M059J (cell line): ENCODE measurements at places on chromosomes 1 and 21. TPM values are rescaled to one million over a fixed set of nuclear protein-coding genes. Genes with fewer than 3 reads are reported as not detected.

Gene GSTM1
- not detected in 2 replicates for total RNA-seq

Gene TRIM67
- 0.10 and 0.20 TPM in 2 replicates for total RNA-seq

Gene OR10J1
- total RNA-seq = not detected in 2 replicates

Gene SELP
- not detected in 2 replicates for total RNA-seq

Gene SPATA17
- 0.22 and 0.37 TPM in 2 replicates for total RNA-seq

Gene FAM163A
- 0.05 TPM in 1 of 2 replicates, not detected in the other for total RNA-seq

Gene TMEM82
- total RNA-seq = not detected in 2 replicates

Gene CD1E
- not detected in 2 replicates for total RNA-seq

Gene PTPN7
- total RNA-seq = not detected in 2 replicates

Gene RRP1B
- total RNA-seq = 23.8 and 42.8 TPM in 2 replicates

Gene GPR3
- total RNA-seq = 2.0 and 2.6 TPM in 2 replicates

Gene CACNA1S
- not detected in 2 replicates for total RNA-seq

Gene PTCH2
- 0.17 TPM in 1 of 2 replicates, not detected in the other for total RNA-seq

Gene SLC6A9
- total RNA-seq = 2.1 and 5.1 TPM in 2 replicates

Gene KRTAP21-2
- not detected in 2 replicates for total RNA-seq

DNA sequence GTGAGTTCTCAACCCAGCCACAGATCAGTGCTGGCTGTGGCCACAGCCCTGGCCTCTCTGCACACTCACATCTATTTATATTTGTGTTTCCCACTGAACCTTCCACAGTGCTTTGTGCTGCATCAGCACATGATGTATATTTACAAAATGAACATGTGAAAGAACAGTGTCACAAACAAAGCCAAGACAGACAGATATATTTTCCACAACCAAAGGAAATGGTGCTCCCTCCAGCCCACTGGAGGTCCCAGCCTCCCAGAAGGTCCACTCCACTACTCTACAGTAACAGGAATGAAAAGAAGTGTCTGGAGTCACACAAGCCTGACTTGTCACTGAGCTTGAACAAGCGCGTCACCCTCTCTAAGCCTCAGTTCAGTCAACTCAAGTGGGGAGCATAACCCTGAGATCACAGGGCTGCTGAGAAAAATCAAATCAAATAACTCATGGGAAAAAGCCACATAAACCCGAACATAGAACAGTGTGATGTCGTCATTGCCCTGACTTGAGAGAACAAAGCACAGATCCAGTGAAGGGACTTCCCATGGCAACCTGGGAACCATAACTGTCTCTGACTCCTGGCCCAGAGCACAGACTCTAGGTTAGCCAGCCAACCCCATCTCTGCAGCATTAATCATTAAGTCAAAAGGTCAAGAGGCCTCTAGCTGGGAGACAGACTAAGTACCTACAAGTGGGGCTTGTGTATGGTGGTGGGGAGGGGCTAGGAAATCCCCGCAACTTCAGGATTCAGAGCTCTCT lies 121.2 kb downstream of the TRABD2B start:
- peak; percentile 71 for DNase-seq

DNA sequence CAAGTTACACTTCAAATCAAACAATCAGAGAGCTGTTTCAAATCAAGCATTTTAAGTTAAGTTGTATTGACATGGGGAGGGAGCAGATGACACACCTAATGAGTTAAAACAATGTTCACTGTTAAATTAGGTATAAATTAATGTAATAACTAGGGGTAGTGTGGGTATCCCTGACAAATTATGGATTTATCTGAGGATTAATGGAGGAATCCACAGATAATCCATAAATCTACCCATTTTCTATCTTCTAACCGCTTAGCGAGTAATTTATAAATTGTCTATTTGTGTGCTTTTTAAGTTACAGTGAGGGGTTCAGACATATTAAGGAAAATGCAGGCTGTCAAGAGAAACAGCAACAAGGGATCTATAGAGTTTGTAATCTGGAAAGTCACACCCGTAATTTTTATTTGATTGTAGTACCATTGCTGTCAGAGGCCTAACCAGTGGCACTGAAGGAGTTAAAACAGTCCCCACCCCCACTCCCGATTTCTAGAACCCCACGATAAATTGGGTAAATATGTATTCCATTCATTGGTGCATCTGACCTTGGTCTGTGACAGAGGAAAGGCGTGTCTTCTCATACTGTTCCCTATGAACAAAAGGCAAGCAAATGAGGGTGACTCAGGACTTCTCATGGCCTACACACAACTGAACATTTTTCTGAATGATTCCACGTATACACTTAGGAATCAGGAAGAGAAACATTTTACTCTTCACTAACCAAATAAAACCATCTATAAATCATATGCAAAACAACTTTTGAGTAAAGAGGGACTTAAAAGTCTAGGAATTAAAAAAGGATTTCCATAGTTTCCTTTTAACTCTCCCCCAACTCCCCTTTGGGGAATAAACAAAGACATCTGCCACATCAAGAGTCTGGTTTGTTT lies 7.4 kb downstream of the IRF2BP2 start:
- peak; percentile 98 for DNase-seq

- DNase-seq = no peak
These were observed 277.9 kb downstream of the MATN1 start for GRCh38 chr1:30445449-30445848.

- no peak for DNase-seq
These were observed 20.6 kb upstream of the CENPF start for GRCh38 chr1:214582289-214582891.

DNA sequence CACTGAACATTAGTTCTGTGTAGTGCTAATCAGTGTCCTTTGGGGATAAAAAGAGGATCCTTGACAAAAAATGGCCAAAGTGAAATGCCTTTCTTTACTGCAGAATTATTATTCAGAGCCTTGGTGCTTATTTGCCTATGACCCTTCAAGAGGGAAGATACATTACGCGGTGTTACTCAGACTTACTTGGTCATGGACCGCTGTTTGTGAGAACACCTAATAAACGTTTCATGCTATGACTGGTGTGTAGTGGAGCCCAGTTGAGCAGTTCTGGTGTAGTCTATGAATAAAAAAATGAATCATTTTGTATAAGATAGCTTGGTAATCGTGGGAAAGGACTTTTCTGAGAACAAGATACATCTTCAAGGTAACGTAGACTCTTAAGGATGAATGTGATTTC lies 8.3 kb downstream of the NFYC start:
- no peak for DNase-seq

- no peak for DNase-seq
These were observed 21.0 kb downstream of the RAVER2 start for GRCh38 chr1:64765826-64766225.

GRCh38 chr1:189662190-189662589 lies 815.5 kb downstream of the BRINP3 start:
- peak; percentile 13 for DNase-seq

- DNase-seq = no peak
These were observed 12.3 kb downstream of the C1orf94 start for GRCh38 chr1:34188985-34189384.

DNA sequence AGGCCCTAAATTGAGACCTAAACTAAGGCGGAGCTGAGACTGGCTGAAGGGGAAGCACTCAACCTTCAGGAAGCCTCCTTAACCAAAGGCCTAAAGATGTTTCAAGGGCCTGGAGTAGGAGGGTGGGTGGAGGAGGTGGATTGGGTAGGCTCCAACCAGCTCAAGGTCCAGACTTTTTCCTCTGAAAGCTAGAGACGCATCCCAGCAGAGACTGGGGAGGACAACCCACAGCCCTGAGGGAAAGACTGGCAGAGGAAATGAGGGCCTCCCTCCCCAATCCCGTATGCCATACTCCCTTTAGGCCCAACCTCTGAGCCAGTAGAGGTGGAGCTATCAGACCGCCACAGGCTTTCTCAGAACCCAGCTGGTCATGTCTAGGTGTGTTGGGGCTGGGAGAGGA lies 1.1 kb downstream of the ECM1 start:
- no peak for DNase-seq

- no peak for DNase-seq
These were observed 75.1 kb downstream of the LYST start for GRCh38 chr1:235791532-235792060.

DNA sequence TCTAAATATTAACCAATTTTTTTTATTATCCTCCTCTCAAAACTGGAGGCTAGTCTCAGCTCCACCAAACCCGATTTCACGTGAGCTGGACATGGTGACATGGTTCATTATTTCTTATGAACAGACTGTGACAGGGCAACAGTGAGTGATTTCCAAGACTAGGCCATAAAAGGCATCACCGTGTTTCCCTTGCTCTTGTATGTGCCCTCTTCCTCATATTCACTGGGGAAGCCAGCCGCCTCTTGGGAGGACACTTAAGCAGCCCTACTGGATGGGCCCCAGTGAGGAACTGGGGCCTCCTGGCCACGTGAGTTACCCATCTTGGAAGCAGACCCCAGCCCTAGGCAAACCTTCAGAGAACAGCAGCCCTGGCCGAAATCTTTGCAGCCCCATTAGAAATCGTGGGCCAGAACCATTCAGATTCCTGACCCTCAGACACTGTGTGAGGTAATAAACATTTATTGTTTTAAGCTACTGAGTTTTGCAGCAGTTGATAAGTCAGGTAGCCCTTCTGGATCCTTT lies 105.0 kb downstream of the GALNT2 start:
- no peak for DNase-seq

GRCh38 chr1:204469304-204469703 lies 25.3 kb downstream of the PIK3C2B start:
- no peak for DNase-seq

GRCh38 chr1:70528590-70529333 lies 117.7 kb downstream of the CTH start:
- peak; percentile 45 for DNase-seq

DNA sequence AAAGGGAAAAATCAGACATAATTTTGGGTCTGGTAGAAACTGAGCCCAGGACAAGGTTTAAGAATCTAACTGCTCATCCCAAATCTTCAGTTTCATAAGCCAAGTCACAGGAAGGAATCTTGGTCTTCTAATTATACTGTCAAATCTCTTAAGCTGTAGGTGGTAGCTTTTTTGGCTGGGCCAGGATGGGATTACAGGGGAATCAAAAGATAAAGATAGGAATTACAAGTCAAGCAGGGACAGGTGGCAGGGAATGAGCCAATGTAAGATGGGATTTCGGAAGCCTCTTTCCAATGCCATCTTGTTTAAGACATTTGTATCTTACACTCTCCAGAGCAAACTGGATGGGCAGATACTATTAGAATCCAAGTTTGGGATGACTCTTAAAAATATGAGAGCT lies 383.5 kb downstream of the KCNH1 start:
- no peak for DNase-seq

- peak; percentile 38 for DNase-seq
These were observed 734 bp downstream of the MED18 start for GRCh38 chr1:28329395-28330153.

DNA sequence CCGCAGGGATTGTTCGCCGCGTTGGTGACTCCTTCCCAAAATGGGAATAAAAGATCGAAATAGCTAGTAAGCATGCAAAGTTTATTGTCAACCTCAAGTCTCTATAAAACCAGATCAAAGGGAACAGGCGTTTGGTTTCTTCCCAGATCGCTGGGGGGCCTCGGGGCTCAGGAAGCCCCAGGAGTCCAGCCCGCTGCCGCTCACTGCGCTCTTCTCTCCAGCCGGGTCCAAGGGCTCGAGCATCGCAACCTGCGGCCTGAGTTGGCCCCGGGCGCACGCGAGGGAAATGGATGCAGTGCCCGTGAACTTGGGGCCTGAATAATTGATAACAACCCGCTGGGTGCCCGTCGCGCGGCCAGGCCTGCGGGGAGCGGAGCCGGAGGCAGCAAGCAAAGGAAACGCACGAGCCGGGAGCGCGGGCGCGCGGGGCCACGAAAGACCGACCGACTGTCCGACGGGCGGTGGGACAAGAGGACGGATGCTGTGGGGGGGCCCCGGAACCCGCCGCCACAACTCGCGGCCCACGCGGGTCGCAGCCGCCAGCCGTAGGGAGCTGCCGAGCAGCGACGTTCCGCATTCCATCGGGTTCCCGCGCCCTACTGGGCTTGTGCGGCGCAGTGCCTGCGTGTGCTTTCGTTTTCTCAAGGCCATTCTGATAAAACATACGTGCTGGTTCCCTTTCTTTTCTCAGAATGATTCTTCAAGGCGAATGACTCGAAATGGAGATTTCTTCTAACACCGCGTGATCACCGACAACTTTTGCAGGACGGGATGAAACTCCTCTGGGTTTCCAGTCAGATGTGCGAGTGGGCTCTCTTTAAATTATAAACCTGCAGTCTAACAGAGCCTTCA lies 14.0 kb upstream of the ALX3 start:
- peak; percentile 54 for DNase-seq

DNA sequence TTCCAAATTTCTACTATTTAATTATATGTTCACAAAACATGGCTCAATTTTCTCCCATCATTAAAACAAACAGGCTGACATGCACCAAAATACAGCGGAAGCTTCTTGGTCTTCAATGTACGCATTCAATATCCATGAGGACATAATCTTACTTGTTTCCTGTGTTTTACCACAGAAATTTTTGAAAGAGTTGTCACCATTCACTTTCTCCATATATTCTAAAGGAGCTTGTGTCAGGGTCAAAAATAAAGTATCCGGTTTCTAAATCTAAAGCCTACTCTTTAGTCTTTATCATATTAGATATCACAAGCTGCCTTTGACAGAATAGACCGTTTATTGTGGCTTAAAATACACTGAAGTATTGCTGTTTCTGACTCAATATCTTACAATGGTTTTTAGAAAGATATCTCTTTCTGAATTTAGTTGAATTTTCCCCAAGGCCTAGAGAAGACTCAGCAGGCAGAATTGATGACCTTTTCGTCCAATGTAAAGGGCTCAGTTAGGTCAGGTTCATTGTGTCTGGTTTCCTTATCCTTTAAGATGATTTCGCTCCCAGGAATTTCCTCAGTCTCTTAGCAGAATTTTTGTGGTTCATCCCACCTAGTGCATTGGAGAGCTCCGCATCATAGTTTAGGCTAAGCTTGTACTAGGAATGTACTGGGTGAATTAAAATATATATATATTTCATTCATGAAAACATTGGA lies 717.2 kb downstream of the NCAM2 start:
- DNase-seq = peak; percentile 84

DNA sequence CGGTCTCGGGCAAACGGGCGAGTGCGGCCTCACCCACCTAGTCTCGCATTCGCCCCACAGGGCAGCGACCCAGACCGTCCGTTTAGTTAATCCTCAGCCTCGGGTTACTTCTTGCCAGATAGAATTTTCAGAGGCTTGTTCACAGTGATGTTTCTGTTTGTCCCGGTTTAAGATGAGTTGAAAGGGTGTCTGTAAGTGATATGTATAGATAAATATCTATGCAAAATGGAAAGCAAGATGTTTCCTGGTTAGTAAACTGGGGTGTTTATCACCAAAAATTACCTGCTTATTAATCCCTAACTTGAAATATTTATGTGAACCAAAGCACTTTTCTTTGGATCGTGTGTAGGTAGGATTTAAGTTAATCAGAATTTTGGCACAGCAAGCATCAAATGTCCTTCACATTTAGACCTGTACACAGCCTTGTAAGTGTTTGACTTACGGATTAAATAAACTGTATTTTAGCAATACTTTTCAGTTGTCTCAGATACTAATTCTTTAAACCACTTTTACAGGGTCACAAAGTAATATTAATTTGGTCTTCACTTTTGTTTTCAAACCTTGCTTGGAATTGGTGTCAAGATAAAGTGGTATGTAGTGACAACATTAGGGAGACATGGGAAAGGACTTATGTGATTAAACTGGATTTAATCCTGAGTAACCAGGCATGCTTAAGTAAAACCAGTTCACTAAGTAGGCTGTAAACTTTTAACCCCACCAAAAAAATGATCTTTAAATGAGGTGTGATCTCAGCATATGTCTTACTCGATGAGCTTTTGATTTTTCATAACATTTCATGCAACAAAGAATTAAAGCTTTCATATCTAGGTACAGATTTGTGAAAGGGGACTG lies 914 bp downstream of the ZNF326 start:
- DNase-seq = peak; percentile 65

GRCh38 chr1:40982721-40983120 lies 3.2 kb downstream of the CTPS1 start:
- DNase-seq = peak; percentile 19

GRCh38 chr1:219492717-219493116 lies 120.2 kb downstream of the ZC3H11B start:
- no peak for DNase-seq

- DNase-seq = no peak
These were observed 25.9 kb downstream of the IFNAR1 start for GRCh38 chr21:33350676-33351075.
